Ascending aorta (tissue), 2 donors: ENCODE measurements at places on chromosomes 4 and X. TPM values are rescaled to one million over a fixed set of nuclear protein-coding genes. Genes with fewer than 3 reads are reported as not detected.

SSX3 gene
- total RNA-seq, result not detected

- H3K36me3 ChIP-seq, result no peaks in the 10 kb centered on the region
- no peaks in the 10 kb centered on the region for H3K4me1 ChIP-seq
- H3K27me3 ChIP-seq, result no peaks in the 10 kb centered on the region
Observed at GRCh38 chrX:116318672-116319071, 117.7 kb upstream of the SLC6A14 start.

DNA sequence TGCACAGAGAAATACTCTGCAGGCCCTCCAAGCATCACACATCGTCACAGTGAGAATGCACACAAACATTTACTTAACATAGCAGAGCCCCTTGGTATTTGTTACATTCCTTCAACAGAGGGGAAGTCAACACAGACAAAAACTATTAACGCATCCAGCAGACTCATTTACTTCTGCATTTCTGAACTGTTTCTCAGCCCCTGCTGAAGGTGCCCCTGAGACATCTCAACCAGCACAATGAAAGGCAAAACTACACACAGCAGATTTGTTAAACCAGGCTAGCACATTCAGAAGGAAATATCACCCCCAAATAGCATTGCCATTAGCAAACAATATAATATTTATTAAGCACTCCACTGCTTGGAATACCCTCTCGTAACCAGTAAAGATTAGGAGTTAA, 367.0 kb downstream of the RAB28 start:
- no peak for DNase-seq
- H3K27ac ChIP-seq, result no peak overlapping the region
- H3K4me1 ChIP-seq, result no peaks in the 10 kb centered on the region
- H3K36me3 ChIP-seq, result no peaks in the 10 kb centered on the region

GRCh38 chr4:3683077-3683743, 83.0 kb upstream of the ADRA2C start:
- H3K27ac ChIP-seq, result no peak overlapping the region
- no peak overlapping the region for H3K4me3 ChIP-seq
- no peaks in the 10 kb centered on the region for H3K36me3 ChIP-seq
- H3K27me3 ChIP-seq, result no peaks in the 10 kb centered on the region

GRCh38 chrX:129908636-129909035, 2.7 kb downstream of the UTP14A start:
- no peak overlapping the region for H3K27ac ChIP-seq
- no peak for DNase-seq
- peaks cover 36% of the 10 kb centered on the region for H3K36me3 ChIP-seq
- H3K4me1 ChIP-seq, result no peaks in the 10 kb centered on the region
- no peaks in the 10 kb centered on the region for H3K27me3 ChIP-seq

GRCh38 chrX:81206476-81206875, 4.6 kb downstream of the SH3BGRL start:
- no peak overlapping the region for H3K4me3 ChIP-seq
- H3K4me1 ChIP-seq, result no peaks in the 10 kb centered on the region
- H3K36me3 ChIP-seq, result no peaks in the 10 kb centered on the region
- H3K27ac ChIP-seq, result no peak overlapping the region
- DNase-seq, result no peak

CENPI gene
- not detected for total RNA-seq

DNA sequence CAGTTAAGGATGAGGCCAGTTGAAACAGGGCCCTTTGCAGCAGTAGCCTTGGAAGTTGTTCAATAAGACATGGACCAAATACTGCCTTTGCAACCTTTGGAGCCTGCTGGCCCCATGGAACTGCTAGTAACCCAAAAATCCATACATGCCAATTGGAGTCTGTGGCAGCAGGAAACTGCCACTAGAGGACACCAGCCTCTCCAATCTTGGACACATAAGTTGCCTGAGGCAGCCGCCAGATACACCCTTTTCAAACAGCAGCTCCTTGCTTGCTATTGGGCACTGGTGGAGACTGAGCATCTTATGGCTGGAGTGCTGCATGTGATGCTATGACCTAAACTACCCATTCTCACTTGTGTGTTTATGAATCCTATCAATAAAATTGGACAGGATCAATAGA, 14.8 kb upstream of the LAP3 start:
- H3K4me1 ChIP-seq, result no peaks in the 10 kb centered on the region
- H3K4me3 ChIP-seq, result no peak overlapping the region
- DNase-seq, result no peak
- H3K27me3 ChIP-seq, result no peaks in the 10 kb centered on the region
- H3K36me3 ChIP-seq, result no peaks in the 10 kb centered on the region

ZNF732 gene
- not detected for total RNA-seq

DNA sequence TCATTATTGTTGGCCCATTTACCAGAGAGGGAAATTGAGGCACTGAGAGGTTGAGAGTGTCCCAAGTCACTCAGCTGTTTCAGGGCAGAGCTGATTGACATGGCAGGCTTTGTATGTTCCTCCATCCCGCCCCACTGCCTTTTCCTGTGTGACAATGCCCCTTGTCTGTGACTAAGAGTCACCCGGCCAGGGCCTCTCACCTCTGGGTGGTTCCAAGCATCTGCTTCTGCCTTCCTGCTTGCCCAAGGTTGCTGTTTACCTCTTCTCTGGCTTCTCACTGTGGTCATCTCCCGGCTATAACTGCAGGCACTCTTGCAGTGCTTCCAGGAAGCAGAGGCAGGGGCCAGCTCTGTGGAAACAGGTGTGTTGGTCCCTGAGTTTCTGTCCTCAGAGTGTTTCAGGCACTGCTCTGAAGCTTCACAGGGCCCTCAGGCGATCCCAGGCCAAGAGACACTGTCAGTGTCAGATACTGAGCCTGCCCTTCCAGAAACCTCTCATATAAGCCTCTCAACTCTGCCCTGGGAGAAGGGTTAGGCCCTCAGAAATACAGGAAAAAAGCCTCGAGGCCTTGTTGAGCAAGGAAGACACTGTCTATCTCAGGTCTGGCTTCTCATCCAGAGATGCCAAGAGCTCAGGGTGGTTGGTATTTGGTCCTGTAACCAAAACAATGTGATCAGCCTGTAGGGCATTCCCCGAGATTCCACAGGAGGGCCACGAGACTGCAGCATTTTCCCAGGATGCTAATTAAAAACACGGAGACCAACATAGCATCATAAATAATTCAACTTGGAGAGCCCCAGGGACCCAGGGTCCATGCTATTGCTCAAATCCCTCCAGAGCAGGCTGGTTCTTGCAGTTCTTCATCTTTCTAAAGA, 42.0 kb upstream of the PROM1 start:
- no peaks in the 10 kb centered on the region for H3K36me3 ChIP-seq
- no peaks in the 10 kb centered on the region for H3K4me1 ChIP-seq
- no peak for DNase-seq
- no peaks in the 10 kb centered on the region for H3K27me3 ChIP-seq
- H3K27ac ChIP-seq, result no peak overlapping the region
- no peak overlapping the region for H3K4me3 ChIP-seq

- no peak for DNase-seq
- H3K36me3 ChIP-seq, result no peaks in the 10 kb centered on the region
- H3K4me3 ChIP-seq, result no peak overlapping the region
- H3K27ac ChIP-seq, result no peak overlapping the region
Observed at GRCh38 chr4:8225706-8226443, 26.8 kb downstream of the SH3TC1 start.
